ENCODE measurements at places on chromosomes 3 and 15.
A peak's percentile ranks its signal among the peaks of the same experiment; 100 is the strongest.

DNA sequence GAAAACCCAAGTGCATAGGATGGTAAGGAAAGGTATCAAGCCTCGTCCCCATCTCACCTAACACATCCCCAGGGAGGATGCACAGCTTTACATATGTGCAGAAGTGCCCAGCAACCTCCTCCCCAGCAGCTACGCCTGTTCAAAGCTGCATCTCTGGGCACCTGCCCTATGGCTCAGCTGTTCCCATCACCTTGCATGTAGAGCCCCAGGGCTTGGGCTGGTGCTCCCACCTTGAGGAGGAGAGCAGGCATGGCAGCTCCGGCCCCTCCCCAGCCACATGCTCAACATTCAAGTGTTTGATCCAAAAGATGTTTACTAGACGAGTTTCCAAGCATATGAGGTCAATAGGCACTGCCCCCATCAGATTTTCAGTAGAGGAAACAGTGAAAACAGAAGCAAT is 173.5 kb downstream of the ATP10A start:
- DNase-seq, result no peak

DNA sequence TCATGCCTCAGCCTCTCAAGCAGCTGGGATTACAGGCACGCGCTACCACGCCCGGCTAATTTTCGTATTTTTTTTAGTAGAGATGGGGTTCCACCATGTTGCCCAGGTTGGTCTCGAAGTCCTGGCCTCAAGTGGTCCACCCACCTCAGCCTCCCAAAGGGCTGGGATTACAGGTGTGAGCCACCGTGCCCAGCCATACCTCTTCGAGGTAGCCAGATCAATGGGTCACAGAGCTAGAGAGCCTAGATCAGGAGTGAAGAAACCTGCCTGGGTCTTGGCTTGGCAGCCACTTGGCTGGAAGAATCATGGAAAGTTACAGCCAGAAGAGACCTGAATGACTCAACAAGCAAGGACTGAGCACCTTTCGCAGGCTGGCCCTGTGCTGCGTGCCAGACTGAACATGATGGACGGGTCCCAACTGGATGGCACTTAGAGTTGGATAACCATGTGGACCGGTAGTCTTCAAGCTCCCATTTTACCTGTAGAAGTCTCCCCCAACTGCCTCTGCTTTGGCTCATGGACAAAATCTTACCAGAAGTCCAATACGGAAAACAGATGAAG is 29.7 kb downstream of the GNB5 start:
- no peak for DNase-seq

- no peak for DNase-seq
Observed at GRCh38 chr3:183117056-183117455, 17.8 kb upstream of the MCCC1 start.

DNA sequence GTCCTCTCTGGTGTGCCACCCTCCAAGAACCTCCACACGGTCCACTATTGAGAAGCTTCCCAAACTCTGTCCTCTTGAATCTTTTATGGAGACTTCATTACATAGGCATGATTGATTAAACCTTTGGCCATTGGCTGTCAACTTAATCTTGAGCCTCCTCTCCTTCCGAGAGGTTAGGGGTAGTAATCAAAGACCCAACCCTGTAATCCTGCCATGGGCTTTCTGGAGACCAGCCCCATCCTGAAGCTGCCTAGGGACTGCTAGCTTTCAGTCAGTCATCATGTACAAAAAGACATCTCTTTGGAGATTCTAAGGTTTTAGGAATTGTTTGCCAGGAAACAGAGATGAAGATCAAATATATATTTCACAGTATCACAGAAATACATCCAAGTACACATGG is 37.0 kb downstream of the APH1B start:
- DNase-seq, result no peak

DNA sequence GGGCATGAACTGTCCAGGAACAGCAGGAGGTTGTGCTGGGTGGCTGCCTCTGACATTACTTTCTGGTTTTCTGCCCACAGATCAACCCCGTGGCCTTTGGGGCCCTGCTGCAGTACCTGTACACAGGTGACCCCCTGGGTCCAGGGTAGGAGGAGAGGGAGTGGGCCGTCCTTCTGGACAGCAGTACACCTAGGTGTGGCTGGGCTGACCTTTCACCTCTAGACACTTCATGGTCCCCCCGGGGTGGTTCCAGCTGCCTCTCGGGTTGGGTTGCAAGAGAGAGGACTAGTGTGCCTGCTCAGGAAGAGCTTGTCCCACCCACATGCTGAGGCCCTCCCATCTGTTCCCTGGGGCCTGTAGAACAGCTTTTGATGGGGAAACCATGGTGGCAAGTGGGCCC is 3.7 kb downstream of the ABTB1 start:
- DNase-seq, result no peak

- DNase-seq, result no peak
Observed at GRCh38 chr3:55690726-55691125, 203.6 kb upstream of the WNT5A start.

DNA sequence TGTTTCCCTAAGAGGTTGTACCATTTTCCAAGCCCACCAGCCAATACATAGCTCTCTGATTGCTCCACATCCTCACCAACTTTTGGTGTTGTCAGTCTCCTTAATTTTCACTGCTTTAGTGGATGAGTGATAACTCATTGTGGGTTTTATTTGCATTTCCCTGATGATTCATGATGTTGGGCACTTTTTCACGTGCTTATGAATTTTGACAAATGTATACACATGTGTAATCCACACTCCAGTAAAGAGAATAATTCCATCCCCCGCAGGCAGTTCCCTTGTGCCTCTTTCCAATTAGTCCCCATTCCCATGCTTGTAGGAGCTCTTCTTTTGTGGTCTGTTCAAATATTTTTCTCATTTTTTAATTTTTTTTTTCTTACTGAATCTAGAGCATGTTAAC is 52.4 kb downstream of the ANP32A start:
- no peak for DNase-seq

DNA sequence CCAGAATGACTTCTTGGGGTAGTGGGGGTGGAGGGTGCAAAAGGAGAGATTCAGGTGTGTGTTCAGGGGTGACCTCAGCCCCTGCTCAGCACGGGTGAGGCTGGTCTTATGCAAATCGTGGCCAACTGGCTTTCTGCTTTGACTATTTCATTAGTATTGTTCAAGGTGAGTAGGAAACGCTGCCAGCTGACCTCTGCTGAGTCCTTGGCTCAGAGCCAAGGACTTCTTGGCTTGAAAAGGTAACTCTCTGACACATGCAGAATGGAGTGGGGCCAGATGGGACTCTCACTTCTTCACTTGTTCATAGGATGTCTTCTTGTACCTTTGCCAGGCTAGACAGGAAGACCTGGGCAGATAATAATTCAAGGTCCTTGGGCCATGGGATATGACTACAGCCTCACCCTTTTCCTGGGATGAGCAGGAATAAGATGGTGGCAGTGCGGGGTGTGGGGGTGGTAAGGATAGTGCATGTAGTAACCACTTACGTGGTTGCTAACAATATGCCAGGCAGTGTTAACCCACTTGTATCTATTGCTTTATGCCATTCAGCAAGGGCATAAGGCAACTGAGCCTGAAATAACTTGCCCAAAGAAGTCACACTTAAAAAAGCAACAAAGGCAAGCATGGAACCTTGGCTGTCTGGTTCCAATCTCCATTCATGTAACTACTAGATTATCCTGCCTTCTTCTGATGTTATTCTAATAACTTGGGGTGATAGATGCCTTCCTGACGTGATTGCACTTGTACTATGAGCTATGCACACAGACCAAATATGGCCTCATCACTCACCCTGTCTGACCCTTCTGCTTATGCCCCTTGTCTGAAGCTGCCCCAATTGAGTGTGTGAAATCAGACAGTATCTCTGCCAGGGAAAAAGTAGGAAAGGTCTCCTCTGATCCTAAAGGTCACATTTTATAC is 193.1 kb downstream of the NR1D2 start:
- no peak for DNase-seq

DNA sequence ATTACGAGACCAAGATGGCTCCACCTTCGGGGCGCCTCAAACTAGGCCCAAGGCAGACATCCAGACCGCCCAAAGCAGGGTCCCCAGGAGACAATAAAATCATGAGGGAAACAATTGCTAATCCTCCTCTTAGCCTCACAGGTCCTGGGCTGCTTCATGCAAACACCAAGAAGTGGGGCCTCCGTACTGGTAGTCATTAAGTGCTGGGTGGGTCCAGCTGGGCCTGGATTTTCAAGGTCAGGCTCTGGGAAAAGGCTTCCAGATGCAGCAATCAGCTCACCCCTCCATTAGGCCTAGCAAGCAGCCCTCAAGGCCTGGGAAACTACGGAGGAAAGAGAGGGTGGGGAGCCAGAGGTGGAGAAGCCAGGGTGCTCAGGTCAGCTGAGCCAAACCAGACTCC is 634 bp downstream of the FBXL22 start:
- DNase-seq, result no peak

GRCh38 chr3:150035301-150035779 is 64.6 kb upstream of the PFN2 start:
- DNase-seq, result no peak

GRCh38 chr15:51243774-51244173 is 94.6 kb downstream of the CYP19A1 start:
- DNase-seq, result no peak

GRCh38 chr3:188687389-188687788 is 484.4 kb upstream of the TPRG1 start:
- DNase-seq, result no peak

- no peak for DNase-seq
Observed at GRCh38 chr15:59376733-59377132, 4.1 kb upstream of the MYO1E start.

DNA sequence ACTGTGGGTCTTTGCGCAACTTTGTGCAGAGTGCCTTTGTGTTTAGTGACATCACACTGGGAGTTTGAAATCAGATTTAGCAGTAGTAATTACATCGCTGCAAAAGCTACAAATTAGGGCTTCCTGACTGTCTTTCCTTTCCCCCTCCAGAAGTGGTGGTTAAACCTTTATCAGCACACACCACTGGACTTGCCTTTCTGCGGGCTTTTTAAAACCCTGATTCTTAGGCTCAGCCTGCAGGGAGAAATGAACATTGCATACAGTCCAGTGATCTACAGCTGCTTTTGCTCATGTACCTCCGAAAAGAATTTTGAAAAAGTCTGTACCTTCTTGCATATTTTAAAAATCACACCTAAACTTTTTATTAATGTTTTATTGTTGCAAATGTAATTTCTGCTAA is 219.7 kb upstream of the NAALADL2 start:
- DNase-seq, result no peak

- DNase-seq, result no peak
Observed at GRCh38 chr3:113132571-113132996, 78.8 kb upstream of the BOC start.

- no peak for DNase-seq
Observed at GRCh38 chr3:175257123-175257522, 398.0 kb downstream of the NAALADL2 start.

GRCh38 chr15:90583471-90584252 is 53.9 kb downstream of the CRTC3 start:
- no peak for DNase-seq

- DNase-seq, result no peak
Observed at GRCh38 chr15:84057714-84058331, 177.8 kb upstream of the GOLGA6L4 start.

DNA sequence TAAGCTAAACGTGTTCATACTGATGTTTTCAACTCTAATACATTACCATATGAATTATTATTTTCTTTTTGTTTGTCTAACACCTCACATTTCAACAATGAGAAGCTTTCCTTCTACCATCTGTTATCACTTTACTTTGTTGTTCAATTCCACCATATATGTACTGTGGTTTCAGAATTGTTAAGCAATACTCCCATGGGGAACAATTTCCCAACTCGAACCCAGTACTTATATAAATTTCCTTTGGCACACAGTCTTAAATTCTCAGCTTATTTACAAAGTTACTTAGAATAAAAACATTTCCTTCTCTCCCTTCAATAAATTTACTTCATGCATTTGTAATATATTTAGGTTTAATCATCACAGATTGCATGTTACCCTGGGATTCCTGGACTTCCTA is 1764.4 kb downstream of the OTOL1 start:
- no peak for DNase-seq

- DNase-seq, result no peak
Observed at GRCh38 chr3:170589113-170589512, 3.2 kb upstream of the SLC7A14 start.

- no peak for DNase-seq
Observed at GRCh38 chr3:191253089-191253799, 54.2 kb downstream of the OSTN start.

DNA sequence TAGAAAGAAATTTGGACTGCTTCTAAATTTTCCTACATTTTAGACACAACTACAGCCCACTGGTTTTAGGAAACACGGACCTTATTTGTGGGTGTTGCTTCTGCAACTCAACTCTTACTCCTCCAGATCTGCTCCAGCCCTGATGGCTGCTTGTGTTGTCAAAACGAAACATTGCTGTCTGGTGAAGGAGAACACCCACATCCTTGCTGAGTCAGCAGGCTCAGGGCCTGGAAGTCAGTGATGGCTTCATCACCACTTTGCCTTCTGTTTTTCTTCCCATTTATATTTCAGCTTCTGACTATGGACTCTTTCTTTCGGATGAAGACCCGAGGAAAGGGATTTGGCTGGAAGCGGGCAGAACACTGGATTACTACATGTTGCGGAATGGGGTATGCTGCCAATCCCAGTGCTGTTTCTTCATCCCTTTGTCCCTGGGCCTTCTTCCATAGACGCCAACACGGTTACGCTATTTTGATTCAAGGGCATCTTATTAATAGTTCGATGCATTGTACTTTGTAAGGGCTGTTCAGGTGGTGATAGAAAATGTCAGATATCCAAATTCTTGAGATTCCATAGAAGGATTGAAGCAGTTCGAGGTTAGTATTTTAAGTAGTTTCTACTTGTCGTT is 392.6 kb upstream of the TPM1 start:
- DNase-seq, result no peak

DNA sequence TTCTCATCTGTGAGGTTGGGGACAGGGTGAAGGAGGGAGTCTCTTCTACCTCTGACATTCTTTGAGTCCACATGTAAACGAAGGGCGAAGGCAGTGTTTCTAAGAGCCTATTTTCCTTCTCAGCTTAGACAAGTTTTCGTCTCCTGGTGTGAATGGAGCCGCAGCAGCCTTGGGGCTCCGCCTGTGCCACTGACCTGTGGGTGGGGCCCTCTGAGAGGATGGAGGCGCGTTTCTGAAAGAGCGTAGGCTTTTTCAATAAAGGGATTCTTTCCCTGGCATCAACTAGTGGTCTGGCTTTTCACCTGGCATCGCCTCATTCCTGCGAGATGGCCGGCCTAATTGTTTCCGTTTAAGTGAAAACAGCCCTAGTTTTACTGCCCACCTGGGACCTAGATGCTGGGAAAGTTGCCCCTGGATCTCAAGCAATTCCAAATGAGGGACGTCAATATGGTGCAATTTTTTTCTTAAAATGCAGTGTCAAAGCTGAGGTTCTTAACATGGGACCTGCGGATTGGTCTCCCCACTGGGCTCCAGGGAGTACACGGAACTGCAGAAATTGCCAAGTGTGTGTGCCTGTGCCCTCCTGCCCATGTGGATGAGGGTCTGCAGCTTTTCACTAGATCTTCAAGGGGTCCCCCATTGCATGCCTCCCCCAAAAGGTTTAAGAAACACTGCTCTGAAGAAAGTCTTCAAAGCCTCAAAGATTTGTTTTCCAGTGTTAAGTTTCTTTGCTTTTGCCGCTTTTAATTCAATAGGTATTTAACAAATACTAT is 958 bp downstream of the GLDN start:
- DNase-seq, result peak; percentile 39
